ENCODE measurements at places on chromosomes 7 and 10. TPM values are rescaled to one million over a fixed set of nuclear protein-coding genes. Genes with fewer than 3 reads are reported as not detected.

MSMB gene
- not detected for total RNA-seq

GRCh38 chr7:8778459-8778858 is 345.1 kb downstream of the NXPH1 start:
- H3K4me3 ChIP-seq: no peak overlapping the region
- no peaks in the 10 kb centered on the region for H3K36me3 ChIP-seq
- no peak overlapping the region for H3K27ac ChIP-seq
- no peak for DNase-seq

DNA sequence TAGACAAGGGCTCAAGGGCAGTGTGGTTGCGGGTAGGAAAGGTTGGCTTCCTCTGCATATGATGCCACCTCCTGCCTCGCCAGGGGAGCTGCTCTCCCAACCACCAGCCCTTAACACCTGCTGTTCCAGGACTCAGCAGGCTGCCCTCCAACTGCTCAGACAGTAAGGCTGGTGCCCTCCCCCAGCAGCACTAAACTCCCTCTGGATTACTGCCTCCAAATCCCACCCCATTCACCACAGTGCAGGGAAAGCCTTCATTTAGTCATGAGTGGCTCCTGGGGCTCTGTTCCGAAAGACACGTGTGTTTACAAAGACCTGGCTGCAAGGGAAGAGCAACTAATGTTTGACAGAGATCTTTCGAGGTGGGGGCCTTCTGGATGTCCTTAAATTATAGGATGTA is 437.2 kb upstream of the MKI67 start:
- H3K36me3 ChIP-seq: no peaks in the 10 kb centered on the region
- H3K4me1 ChIP-seq: peaks cover 12% of the 10 kb centered on the region
- peaks cover 22% of the 10 kb centered on the region for H3K27me3 ChIP-seq
- no peak for DNase-seq
- no peak overlapping the region for H3K27ac ChIP-seq

KLLN gene
- total RNA-seq: 0.19 TPM

GRCh38 chr10:131847241-131847783 is 53.5 kb upstream of the PPP2R2D start:
- peaks cover 33% of the 10 kb centered on the region for H3K27me3 ChIP-seq
- H3K4me1 ChIP-seq: no peaks in the 10 kb centered on the region
- no peak overlapping the region for H3K27ac ChIP-seq
- no peak overlapping the region for H3K4me3 ChIP-seq

DNA sequence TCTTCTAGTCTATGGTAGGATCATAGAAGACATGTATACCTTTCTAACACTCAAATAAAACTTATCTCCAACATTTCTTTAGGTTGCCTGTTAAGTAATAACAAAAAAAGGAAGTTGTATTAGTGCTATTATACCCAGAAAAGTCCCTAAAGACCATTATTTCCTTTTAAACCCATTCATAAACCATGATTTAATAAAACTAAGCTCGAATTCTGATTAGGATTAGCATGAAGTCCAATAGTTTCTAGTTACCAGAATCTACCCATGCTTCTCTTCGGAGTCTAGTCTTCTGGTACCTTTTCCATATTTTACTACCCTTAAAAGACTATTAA is 62.7 kb downstream of the USP6NL start:
- H3K36me3 ChIP-seq: no peaks in the 10 kb centered on the region
- H3K4me1 ChIP-seq: peaks cover 22% of the 10 kb centered on the region
- no peaks in the 10 kb centered on the region for H3K27me3 ChIP-seq
- H3K27ac ChIP-seq: no peak overlapping the region
- no peak overlapping the region for H3K4me3 ChIP-seq
- DNase-seq: no peak
